CD4-positive, alpha-beta T cell treated with Interferon alpha-2 for 1 hour (primary cell): ENCODE measurements at places on chromosomes 4 and X.

GRCh38 chr4:25792200-25792791 lies 70.5 kb downstream of the SEL1L3 start:
- DNase-seq: no peak

DNA sequence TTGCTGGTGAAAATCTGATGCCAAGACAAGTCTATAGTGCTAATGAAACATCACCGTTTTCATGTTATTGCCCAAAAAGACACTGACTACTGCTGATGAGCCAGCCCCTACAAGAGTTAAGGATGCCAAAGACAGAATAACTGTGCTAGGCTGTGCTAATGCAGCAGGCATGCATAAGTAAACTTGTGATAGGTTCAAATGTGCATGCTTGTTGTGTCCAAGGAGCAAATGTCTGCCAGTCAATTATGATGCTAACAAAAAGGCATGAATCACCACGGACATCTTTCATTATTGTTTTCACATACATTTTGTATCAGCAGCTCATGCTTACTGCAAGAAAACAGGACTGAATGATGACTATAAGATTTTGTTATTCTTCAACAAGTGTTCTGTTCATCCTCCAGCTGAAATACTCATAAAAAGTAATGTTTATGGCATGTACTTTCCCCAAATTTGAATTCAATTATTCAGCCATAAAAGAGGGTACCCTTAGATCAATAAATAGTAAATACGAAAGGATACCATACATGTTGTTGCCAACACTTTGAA lies 306.9 kb upstream of the ARSJ start:
- no peak for DNase-seq

- DNase-seq: no peak
Observed at GRCh38 chr4:182429896-182430295, 186.7 kb downstream of the TENM3 start.

DNA sequence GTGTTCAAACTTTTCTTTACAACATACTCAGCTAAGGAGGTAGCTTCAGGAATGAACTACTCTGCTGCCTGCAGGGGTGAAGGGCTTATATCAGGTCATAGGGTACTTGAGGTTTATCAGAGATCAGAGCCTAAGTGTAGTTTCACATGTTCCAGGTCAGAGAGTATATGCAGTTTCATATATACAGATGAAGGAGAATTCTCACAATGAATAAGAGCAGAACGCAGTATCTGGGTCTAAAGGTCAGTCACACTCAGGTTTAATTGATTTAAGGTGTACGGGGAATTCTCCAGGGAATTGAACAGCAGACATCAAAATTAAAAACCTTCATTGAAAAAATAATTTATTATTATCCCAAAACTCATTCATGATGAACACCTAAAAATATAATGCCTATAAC lies 700.6 kb downstream of the TECRL start:
- no peak for DNase-seq

DNA sequence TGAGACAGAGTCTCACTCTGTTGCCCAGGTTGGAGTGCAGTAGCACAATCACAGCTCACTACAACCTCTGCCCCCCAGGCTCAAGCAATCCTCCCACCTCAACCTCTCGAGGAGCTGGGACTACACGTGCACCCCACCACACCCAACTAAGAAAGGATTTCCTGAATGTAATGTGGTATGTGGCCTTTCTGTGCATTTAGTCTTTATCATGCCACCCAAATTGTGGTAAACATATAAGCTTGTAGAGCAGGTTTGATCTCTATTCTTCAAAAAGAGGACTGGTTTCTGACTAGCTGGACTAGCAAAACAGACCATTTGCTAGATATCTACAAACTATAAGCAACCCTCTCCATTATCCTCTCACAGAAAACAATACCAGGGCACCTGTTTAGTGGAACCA lies 33.6 kb downstream of the ELOVL6 start:
- no peak for DNase-seq

- no peak for DNase-seq
Observed at GRCh38 chr4:53477038-53477565, 99.7 kb downstream of the FIP1L1 start.

GRCh38 chr4:153520801-153521329 lies 54.7 kb downstream of the TMEM131L start:
- no peak for DNase-seq

DNA sequence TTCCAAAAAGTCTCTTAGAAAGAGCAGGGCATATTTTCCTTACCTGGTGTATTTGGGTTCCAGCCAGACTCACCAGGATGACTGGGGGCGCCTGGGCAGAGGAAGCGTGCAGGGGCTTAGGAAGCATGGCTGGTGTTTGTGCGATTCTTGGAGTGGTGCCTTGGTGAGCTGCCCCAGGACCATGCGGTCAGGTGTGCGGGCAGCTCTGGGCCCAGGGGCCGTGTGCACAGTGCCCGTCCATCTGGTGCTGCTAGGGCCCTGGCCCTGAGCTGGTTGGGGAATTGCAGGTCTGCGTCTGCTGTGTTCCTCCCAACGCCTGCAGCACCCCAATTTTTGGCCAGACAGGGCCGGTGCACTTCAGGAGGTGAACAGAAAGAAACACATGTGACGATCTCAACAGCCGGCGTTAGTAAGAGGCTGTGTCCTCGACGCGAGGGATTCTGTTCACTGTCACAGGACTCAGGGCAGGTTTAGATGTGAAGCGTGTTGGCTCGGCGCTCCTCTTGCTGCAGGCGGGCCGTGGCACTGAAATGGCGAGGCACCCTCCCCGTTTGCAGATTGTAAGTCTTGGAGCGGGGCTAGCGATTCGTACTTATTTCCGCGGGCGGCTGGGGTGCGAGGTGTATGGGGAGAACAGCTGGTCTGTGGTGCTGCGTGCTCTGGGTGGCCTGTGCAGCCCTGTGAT lies 15.2 kb downstream of the RGS12 start:
- no peak for DNase-seq

GRCh38 chr4:135277068-135277979 lies 1075.7 kb upstream of the PABPC4L start:
- no peak for DNase-seq

DNA sequence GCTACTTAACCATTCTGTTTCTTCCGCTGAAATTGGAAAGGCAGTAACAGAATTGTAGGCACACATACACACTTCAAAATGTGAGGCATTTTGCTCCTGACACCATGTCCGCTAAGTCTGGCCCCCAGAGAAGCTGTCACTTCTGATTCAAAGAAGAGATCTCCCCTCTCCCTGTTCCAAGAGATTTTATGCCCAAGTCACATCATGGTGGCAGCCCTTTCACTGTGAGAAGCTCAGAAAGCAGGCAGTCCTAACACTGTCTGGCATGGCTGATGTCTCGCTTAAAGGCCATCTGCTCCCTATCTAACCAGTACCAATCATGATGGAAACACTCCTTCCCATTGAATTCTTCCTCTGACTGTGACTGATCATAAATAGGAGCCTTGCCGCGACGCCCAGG lies 83.9 kb downstream of the BEND2 start:
- no peak for DNase-seq

- no peak for DNase-seq
Observed at GRCh38 chrX:81280148-81280547, 78.2 kb downstream of the SH3BGRL start.

GRCh38 chr4:76585897-76586360 lies 150.9 kb downstream of the SHROOM3 start:
- DNase-seq: no peak

GRCh38 chr4:83259586-83259985 lies 25.0 kb downstream of the COQ2 start:
- DNase-seq: no peak

DNA sequence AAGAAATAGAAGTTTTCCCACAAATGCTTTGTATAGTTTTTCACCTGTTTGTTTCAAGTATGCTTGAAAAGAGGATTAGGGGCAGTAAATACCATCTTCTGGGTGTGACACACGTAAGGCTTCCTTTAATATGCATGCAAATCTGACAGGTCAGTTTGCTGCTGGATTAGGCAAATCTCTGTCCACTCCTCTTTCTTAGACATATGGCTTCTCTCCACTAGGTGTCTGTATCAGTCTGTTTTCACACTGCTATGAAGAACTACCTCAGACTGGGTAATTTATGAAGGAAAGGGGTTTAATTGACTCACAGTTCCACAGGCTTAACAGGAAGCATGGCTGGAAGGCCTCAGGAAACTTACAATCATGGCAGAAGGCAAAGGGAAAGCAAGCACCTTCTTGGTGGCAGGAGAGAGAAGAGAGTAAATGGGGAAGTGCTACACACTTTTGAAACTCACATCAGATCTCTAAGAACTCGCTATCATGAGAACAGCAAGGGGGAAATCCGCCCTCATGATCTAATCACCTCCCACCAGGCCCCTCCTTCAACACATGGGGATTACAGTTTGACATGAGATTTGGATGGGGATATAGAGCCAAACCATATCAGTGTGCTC lies 66.9 kb downstream of the TAB3 start:
- DNase-seq: no peak

GRCh38 chr4:16222957-16223527 lies 3.2 kb downstream of the TAPT1 start:
- no peak for DNase-seq

DNA sequence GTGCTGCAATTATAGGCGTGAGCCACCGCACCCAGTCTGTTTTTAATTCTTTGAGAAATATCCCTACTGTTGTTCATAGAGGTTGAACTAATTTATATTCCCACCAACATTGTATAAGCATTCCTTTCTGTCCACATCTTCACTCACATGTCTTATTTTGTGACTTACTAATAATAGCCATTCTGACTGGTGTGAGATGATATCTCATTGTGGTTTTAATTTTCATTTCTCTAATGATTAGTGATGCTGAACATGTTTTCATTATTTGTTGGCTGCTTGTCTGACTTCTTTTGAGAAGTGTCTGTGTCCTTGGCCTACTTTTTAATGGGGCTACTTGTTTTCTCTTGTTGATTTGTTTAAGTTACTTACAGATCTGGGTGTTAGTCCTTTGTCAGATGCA lies 310.9 kb upstream of the MAOA start:
- no peak for DNase-seq

DNA sequence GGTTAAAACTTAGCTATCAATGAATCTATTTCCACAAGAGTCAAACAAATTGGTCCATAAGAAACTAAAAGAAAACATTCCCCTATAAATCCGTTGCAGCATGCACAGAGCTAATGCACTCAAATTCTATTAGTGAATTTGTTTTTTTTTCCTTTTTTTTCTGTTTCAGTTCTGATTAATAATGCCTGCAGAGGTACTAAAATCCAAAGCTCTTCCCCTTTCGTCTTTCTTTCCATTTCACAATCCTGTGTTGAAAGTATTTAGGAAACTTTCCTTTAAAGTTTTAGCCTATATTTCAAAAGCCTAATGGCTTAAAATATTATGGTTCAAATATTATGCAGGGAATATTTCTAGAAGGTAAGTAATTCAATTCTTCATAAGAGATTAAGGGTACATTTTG lies 45.9 kb upstream of the VEGFD start:
- DNase-seq: no peak

DNA sequence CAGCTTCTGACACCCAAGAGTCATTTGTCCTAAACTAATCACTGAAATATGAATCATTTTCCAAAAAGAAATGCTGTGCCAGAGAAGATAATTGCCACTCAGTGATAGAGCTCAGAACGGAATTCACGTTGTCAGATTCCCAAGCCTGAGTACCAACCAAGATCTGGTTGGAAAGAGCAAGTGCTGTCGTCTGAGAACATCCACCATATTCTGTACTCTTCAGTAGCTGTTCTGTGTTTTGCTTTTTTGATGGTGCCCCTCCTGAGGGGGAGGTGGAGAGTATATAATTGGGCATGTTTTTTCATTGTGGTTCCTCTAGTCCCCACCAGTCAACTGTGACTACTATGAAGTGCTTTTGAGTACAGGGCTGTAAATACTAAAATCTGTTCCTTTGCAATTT lies 13.2 kb downstream of the RUFY3 start:
- DNase-seq: no peak

DNA sequence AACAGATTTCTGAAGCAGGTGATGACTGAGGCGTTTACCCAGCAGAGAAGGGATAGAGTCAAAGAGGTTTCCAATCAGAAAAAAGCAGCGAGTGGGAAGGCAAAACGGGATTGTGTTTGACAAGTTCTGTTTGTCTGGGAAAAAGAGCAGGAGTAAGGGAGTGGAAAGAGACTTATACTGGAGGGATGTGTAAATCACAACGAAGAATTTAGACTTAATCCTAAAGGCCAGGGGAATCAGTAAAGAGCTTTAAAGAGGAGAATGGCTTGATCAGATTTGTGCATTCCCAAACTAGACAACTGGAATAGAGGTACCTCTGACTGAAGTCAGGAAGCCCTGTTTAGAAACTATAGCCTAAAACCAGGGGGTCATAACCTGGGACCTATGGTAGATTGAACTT lies 31.5 kb upstream of the LRBA start:
- DNase-seq: no peak

DNA sequence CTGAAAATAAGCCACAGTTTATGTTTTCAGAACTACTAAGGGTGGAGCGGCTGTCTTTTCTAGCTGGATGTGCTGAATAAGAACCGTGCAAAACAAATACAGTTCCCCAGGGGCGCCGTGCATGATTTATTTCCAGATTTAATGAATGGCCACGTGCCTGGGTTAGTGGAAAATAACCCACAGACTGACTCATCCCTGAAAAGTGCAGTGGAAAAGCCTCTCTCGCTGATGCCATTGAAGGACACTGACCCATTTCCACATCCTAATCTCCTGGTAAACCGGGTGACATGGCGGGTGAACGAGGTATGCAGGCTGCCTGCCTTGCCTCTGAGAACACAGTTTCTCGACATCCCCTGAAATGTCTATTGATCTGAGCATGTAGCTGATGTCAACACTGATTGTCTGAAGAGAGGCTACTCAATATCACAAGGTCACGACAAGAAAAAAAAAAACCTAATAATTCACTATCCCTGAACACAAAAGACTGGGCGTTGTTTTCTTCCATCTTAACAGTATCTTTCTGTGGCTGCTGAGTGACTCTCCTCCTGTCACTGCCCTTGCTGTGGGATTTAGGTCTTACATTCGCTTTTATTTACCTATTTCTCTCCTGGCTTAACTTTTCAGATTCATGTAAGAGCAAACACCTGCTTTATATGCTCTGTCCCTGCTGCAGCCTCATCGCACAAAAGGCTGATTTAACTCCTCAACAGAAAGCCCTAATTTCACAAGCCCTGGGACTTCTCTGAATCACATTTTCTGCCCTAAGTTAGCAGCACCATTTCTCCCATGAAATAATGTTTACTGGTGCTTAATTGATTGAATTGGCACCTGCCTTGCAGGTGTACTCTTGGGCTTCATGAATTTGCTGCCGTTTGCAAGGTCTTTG lies 76.9 kb upstream of the SCOC start:
- no peak for DNase-seq

DNA sequence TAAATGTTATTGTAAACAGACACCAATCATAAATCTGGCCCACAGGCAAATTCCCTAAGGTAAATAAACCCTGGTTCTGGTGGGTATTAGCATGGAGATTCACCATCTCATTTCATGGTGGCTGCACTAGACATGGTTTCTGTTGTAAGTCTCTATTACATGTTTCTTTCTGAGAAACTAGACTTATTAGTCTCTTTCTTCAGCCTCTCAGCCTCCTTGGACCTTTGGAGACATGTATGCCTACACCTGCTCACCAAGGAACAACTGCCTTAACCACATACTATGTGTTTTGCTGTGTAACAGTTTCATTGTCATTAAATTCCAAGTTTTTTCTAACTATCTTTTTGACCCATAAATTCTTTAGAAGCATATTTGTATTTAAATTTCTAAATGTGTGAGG lies 13.1 kb downstream of the DDIT4L start:
- no peak for DNase-seq
